ENCODE measurements at places on chromosomes 1 and 21.

DNA sequence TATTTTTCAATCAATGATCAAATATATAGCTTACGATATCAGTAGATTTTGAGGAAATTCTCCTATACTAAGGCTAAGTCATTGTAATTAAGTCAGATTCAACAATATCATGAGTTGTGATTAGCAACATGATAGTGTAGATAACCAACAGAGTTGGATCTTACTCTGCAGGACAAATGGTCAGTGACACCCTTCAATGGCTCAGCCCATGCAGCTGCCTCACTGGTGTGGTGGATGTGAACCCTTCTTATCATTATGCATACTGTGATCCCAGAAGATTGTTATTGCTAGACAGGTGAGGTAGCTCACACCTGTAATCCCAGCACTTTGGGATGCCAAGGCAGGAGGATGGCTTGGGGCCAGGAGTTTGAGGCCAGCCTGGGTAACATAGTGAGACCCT is 5.6 kb downstream of the SLC16A1 start:
- DNase-seq = no peak

GRCh38 chr1:234969581-234970400 is 158.8 kb downstream of the TOMM20 start:
- peak; percentile 91 for DNase-seq

GRCh38 chr1:85334962-85335361 is 58.5 kb upstream of the BCL10 start:
- no peak for DNase-seq

DNA sequence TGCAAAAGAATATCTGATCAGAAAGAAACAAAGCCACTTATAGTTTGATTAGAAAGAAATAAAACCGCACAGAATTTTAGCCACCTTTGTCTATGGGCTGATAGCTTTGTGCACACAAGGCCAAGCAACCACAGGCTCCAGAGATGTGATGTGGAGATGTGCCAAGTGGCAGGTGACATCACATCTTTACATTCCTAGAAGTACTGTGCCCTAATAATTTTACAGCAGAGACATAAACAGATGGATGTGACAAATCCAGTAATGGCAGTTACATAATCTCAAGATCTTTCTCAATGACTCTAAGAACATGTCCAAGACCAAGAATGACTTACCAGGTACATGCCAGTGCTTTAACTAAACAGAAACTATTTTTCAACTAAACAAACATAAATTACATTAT is 159.5 kb downstream of the LTN1 start:
- no peak for DNase-seq

GRCh38 chr1:97200595-97200994 is 479.0 kb downstream of the PTBP2 start:
- no peak for DNase-seq

DNA sequence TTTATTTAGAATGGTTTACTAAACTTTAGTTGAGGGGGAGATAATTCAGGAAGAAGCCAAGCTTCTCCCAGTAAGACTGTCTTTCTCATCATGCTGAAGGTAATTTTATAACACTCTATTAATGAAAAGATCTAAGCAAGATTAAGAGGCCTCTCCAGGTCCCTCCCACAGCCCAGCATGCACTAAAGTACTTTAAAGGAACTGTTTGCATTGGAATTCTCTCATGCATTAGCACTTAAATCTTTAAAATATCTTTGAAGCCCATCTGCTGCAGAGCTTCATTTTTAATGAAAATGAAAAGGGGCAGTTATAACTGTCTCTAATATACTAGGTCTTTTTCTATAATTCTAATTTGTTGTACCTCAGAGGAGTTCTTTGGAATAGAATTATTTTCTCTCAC is 1379.1 kb upstream of the ADGRL4 start:
- DNase-seq = no peak

- no peak for DNase-seq
These were observed 23.5 kb upstream of the PEX10 start for GRCh38 chr1:2435746-2436355.

DNA sequence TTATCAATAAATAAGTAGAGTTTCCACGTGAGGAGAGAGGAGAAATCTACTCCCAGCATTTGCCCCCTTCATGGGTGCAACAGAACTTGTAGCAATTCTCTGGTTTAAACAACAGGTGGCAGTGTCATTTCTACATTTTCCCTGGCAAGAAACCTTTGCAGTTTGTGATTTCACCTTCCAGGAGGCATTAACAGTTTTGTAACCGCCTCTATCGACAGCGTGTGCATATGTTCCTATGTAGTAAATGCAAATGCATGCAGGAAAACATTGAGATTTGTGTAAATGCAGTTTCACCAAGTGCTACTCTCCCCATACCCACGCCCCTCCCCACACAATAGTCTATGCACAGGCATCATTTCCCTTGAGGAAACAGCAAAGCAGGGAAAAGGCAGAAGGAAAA is 494.7 kb downstream of the SMYD3 start:
- DNase-seq = no peak

GRCh38 chr1:31310198-31310597 is 13.4 kb downstream of the ZCCHC17 start:
- no peak for DNase-seq

DNA sequence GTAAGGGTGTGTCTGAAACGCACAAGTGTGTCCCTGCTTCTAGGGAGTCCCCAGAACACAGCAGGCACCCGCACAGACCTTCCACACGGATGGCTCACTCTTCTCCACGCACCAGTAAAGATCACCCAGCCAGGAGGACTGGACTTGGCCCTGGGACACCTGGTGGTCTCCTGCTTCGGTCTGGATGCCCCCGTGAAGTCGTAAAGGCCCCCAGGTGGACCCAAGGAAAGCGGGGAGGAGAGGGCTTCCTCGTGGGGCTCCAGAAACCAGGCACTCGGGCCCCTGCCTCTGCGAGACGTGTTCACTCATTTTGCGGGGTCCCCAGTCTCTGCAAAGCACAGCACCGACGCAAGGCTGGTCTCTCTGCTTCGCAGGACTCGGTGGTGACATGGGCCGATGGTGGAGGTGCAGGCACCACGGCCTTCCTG is 20.2 kb upstream of the COL6A2 start:
- DNase-seq = peak; percentile 79

DNA sequence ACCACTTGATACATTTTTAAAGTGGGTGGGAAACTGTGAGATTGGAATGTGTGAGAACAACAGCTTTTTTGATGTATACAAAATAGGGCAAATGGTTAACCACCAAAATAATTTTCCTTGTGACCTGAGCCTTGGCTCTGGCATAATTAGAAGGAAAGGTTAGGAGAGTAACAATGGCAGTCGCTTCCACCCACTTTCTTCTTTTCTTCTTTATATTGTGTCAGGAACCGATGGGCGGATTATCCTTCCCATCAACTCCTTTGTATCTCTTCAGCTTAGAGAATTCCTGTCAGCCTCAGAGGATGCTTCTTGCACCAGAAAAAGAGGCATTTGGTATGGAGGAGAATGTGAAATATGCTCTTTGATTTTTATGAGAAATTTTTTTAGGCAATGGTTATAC is 90.6 kb downstream of the SDCCAG8 start:
- DNase-seq = no peak

DNA sequence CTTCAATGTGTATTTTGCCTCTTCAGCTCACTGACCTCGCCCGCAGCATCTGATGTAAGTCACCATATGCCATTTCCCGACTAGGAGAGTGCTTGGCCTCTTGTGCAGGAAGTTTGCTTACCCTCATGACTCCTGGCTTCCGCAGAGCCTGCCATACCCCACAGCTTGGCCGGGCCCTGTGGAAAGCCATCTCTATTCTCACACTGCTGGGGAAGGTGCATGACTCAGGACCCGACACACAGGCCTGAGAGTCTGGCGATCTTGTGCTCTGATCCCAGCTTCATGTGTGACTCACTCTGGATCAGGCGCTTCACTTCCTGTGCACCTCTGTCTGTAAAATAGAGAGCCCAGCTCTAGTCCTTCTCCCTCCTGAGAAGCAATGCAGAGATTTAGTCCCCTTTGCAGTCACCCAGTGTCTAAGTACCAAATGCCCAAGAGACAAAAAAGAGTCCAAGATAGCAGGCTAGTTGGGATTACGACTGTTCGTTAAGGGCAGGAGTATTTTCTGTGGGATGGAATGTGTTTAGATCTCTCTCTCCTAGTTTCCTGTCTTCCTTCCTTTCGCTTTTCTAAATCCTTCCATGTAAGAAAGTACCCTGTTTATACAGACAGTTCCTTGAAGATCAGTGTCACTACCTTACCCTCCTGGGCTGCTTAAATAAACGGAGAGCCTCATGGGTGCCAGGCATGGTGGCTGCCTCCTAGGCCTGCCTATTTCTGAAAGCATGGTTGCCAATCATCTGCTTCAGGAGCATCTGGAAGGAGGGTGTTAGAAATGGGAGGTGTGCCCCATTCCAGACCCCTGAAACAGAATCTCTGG is 62.8 kb upstream of the KIF26B start:
- DNase-seq = no peak

DNA sequence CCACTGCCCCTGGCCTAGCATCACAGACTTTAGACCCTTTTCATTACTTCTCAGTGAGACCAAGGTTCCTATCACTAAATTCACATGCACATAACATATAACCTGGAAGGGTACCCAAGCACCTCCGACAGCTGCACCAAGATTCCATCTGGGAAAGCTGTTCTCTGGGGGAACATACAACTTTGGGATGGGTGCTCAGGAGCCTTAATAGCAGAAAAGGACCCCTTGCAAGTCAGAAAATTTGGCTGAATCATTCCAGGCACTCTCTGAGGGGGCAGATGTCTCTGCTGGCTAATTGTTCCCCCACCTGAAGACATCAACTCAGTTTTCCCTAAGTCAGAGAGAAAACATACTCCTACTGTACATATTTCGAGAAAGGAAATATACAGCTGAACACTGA is 41.3 kb upstream of the PSEN2 start:
- no peak for DNase-seq

GRCh38 chr1:163439471-163439870 is 117.7 kb downstream of the NUF2 start:
- no peak for DNase-seq

DNA sequence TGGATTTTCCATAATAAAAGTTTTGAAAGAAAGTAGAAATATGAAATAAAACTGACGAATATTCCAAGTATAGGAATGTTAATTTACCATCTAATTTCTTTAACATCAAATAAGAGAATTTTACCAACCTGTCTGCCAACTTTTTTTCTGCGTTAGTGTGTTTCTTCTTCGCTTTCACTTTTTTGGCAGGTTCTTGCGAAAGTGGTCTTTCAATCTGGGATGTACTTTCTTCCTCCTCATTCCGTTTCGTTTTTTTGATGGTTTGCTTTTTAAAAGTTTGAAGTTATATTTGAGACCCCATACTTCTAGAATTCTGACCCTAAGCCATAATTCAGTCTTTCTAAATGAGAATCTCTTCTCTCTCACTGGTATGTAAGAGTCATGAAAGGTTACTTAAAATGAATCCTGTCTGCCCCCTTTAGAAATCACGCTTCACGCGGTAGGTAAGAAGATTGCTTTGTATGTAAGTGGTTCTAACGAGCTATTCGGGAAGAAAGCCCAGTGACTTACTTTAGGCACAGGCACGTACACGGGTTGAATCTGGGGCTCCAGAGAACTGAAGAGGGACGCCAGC is 580 bp downstream of the RBM34 start:
- DNase-seq = no peak

- DNase-seq = no peak
These were observed 103.2 kb upstream of the SLC44A3 start for GRCh38 chr1:94716965-94717364.

DNA sequence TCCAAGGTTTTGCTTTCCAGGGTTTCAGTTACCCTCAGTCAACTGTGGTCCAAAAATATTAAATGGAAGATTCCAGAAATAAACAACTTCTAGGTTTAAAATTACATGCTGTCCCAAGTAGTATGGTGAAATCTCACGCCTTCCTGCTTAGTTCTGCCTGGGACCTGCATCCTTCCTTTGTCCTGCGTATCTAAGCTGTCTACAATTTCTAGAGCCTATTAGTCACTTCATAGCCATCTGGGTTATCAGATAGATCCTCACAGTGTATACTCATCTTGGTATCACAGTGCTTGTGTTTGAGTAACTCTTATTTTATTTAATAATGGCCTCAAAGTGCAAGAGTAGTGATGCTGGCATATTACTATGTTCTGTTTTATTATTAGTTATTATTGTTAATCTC is 157.7 kb downstream of the ROR1 start:
- no peak for DNase-seq

- DNase-seq = no peak
These were observed 15.6 kb downstream of the SZT2 start for GRCh38 chr1:43405219-43405875.

GRCh38 chr21:33901412-33902288 is 14.0 kb downstream of the ATP5PO start:
- DNase-seq = no peak

GRCh38 chr1:234851450-234852438 is 241.8 kb upstream of the IRF2BP2 start:
- DNase-seq = no peak

DNA sequence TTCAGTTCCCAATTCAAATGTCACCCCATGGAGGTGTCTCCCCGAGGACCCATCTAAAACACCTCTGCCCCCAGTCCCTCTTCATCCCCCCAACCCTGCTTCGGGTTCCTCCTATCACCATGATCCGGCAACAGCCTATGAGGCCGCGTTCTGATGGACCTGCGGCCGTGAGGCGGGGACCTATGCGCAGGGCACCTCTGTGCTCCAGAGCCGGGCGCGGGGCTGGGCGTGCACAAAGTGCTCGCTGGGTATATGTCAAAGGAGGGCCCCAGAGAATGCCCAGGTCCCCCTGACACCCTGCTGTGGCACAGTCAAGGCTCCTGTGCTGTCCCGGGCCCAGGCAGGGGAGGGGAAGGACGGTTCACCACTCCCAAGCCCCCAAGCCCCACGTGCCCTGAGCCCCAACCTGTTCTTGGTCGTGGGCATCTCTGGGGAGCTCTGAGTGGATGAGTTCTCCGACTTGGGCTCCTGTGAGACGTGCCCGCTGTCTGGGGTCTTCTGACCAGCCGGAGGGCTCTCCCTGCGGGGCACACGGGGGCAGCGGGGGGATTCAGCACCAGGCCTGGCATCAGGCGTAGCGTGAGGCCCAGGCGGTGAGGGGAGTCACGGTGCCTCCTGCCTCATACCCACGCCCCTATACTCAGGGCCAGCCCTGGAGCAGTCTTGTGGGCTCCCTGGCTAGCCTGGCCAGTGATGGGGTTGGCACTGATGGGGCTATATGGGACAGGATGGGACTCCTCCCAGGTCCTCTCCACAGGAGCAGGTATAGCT is 67.7 kb downstream of the RAP1GAP start:
- no peak for DNase-seq

GRCh38 chr1:8424539-8425116 is 106.7 kb downstream of the SLC45A1 start:
- no peak for DNase-seq
